SK-MEL-5 (cell line): ENCODE measurements at places on chromosomes 1 and 21. TPM values are rescaled to one million over a fixed set of nuclear protein-coding genes. Genes with fewer than 3 reads are reported as not detected.

Gene ITGB3BP
- total RNA-seq, result 48.6 and 51.5 TPM in 2 replicates

Gene CRYBG2
- not detected in 2 replicates for total RNA-seq

- DNase-seq, result no peak
Observed at GRCh38 chr1:199352351-199352750, 675.2 kb upstream of the NR5A2 start.

- no peak for DNase-seq
Observed at GRCh38 chr1:217274416-217274815, 356.5 kb downstream of the GPATCH2 start.

Gene HMGB4
- not detected in 2 replicates for total RNA-seq
